ENCODE measurements at places on chromosomes 13 and 19.

GRCh38 chr19:3151563-3152418 lies 16.0 kb downstream of the GNA15 start:
- no peak for DNase-seq

- no peak for DNase-seq
Observed at GRCh38 chr13:86909318-86909717, 761.9 kb upstream of the SLITRK5 start.

DNA sequence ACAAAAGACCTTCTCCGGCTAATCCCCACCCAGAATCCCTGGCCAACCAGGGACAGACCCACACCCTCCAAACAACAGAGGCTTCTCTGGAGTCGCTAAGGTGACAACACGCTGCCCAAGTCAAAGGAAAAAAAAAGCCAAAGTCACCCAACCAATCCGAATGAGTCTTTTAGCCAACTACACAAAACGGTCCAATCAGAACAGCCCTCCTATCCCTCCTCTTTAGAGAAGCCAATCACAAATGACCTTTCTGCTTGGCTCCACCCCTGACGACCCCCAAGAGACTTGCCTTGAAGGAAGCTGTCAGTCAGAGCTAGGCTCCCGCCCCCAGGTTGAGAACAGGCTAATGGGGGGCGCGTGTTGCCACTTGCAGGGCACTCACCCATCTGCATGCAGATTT lies 6.6 kb upstream of the FBXW9 start:
- no peak for DNase-seq

- no peak for DNase-seq
Observed at GRCh38 chr19:10271543-10272086, 695 bp downstream of the ICAM1 start.

DNA sequence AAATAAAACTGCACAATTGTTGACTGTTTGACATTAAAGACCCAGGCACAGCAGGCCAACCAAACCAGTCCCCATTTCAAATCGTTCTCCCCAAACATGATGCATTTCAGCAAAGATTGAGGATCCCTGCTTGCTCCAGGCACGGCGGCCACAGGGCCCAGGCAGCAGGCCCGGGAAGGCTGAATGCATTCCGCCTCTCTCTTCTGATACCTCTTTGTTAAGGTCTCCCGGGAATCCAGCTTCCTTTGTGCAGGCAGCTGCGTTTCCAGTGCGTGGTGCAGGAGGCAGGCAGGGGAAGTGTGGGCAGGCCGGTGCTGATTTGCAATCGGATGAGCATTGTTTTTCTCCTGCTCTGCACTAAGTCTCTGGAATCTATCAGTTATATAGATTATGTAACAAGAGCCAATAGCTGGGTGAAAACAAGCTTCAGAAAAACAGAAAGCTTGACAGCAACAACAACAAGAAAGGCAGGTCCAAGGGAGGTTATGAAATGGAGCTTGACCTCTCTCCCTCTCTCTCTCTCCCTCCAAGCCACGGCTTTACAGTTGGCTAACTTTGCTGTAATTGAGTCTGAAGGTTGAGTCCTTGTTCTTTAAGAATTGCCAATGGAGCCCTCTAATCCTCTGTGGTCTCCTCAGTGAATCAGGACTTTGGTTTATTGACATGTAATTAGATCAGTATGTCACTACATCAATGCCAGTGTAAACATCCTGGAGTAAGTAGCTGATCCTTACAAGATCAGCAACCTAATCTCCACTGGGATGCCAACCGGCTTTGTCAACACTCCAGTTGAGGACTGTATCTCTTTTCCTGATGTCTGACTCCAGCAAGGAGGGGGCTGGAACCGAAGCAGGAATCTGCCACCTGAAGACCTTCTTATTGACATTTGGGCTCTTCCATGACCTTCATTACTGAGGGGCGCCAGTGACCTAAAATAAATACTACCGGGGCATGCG lies 338.0 kb downstream of the TEX29 start:
- no peak for DNase-seq

- DNase-seq, result no peak
Observed at GRCh38 chr19:35727956-35728706, 10.3 kb downstream of the KMT2B start.

DNA sequence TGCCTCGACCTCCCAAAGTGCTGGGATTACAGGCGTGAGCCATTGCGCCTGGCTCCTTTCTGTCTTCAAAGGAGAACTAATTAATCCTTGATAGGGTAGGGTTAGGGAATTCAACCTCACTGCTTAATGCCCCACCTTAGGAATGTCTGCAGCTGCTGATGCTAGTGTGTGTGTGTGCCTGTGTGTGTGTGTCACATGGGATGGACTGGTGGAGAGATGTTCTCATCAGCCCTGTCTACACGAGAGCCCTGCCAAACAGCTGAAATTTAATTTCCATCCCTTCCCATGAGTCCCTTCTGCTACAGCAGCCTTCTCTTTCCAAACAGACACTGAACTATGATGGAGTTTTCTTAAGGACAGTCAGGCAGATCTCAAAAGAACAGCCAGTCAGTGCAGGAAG lies 46.5 kb upstream of the CLDN10 start:
- no peak for DNase-seq

DNA sequence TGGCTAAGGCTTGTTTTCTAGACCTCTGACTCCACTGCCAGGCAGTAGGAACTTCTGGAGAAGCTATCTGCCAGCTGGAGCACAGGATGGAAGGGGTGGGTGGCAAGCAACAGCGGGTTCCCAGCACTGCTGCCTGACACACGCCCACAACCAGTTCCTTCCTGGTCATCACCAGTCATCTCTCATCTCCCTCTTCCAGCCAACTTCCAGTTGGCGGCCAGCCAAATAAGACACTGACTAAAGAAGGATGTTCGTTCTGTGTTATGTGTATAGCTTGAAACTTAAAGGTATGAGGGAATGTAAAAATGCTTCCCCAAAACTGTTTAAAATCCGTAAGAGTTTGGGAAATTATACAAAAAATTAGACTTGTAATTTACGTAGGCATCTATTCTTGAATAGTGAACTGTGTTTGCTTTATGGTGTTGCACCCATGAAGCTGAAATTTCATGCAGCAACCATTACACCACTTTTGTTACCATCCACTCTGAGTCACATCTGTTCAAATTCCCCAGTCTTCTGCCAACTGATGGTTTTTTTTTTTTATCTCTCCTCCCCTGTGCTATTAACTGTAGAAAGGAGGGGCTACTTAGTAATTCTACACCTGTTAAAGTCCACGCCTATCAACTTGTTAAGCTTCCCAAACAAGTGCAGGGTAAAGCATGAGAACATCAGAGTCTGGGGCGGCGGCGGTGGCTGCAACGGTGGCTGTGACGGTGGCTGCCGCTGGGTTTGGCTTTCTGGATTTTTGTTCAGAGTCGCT lies 86.2 kb upstream of the FRY start:
- no peak for DNase-seq

- DNase-seq, result no peak
Observed at GRCh38 chr19:13031917-13032623, 36.8 kb downstream of the NFIX start.

DNA sequence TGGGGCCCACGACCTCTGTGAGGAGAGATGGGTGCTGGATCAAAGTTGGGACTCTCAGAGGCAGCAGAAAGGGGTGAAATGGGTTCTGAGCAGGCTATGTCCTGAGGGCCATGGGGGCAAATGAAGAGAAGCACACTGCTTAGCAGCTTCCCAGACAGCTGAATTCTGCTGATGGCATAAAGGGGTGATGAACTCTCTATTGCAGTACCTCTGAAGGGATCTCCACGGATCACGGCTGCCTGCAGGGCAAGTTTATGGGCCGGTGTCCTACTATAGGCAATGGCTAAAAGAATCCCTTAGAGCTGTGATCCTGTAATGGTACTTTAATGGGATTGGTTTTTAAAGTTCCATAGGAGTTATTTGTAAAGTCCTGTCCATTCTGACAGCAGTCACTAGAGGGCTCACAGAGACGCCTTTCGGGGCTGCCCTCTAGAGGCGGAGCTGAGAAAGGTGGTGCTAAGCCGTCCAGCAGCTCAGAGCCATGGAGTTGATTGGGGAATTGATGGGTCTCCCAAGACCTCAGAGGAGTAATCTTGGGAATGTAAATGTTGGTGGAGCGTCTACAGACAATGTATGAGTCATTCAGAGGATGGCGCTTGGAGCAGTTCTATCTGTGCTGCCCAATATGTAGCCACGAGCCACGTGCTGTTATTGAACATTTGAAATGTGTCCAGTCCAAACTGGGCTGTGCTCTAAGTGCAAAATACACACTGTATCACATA lies 287.3 kb downstream of the COG6 start:
- peak; percentile 54 for DNase-seq

DNA sequence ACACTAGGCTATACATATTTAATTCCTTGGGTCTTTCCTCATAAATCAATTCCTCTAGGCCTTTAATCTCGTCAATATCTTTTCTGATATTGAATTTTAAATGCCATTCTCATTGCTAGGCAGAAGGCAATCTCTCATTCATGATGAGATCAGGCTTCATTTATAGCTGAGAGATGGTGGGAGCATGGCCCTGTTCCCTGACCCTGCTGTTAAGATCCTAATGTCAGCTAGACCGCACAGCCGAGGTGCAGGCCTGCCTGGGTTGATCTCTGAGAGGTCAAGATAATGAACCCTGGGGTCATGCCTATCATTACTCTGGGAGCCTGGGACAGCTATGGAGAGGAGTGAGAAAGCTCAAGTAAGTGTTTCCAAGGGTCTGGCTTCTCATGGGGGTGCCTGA lies 253.8 kb downstream of the DNAJC15 start:
- DNase-seq, result no peak

- DNase-seq, result peak; percentile 93
Observed at GRCh38 chr13:99501184-99501847, at the start of gene TM9SF2. Gene TM9SF2, plus strand, starts transcription at chr13:99501472. Its CDS starts 135 bp downstream, at chr13:99501607.

DNA sequence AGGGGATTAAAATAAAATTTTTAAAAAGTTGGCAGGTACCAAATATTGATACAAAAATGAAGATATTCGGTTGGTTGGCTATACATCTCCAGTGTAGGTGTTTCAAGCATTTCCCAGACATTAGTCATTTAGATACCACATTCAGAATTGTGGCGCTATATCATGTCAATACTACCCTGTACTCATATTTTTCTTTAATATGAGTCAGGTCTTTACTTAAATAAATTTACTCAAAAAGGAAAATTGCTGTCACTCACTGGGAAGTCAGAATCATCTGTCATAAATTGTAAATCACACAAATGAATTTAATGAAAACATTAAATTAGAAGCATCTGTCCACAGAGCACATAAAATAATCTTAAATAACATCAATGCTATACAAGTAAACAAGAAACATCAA lies 134.2 kb downstream of the TSHZ3 start:
- no peak for DNase-seq

DNA sequence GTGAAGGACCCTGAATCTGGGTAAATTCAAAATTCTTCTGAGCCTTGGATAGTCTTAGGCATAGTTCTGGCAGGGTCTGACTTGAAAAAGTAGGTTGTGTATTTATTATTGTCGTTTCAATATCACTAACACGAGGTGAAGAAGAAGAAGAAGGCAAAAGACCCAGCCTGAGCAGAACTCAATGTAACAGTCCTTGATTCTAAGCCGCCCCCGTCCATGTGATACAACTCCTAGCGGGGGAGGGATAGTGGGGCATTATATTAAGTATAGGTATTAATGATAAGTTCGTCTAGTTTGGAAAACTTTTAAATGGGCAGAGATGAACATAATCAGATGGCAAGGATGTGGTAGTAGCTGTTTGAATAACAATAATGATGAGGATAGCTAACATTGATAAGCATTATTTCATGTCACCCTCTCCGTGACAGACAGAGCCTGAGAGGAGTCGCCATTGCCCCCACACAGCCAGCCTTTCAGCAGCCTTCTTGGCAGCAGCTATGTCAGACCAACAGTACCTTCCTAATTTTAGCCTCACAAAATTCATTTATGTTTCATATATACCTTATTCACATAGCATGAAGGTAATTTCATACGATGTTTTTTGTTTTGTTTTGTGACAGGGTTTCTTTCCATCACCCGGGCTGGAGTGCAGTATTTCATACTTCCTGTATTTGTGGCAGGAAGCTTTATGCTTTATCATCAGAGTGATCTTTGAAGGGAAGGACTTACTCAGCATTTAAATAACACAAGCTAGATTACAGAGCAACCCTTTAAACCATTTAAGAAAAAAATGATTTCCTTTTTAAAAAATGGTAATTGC lies 64.4 kb upstream of the NPAS1 start:
- no peak for DNase-seq

DNA sequence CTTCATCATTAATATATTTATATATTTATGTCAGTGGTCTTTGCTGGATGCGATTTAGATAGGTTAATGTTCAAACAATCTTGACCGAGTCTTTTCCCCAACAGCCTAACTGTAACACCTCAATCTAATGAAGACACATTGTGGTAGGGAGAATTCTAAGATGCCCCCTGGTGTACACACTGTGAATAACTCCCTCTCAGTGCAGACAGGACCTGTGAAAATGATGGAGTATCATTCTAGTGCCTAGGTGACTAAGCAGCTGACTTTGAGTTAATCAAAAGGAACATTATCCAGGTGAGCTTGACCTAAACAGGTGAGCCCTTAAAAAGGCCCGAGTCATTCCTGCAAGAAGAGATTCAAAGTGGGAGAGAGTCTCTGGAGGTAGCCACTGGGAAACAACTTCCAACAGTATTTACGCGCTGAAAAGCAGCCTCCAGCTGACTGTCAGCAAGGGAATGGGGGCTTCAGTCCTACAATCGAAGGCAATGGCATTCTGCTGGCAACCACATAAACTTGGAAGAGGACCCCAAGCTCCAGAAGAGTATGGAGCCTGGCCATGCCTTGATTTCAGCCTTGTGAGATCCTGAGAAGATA lies 28.0 kb upstream of the KBTBD7 start:
- peak; percentile 20 for DNase-seq

GRCh38 chr13:111614613-111615012 lies 294.2 kb downstream of the TEX29 start:
- DNase-seq, result no peak

DNA sequence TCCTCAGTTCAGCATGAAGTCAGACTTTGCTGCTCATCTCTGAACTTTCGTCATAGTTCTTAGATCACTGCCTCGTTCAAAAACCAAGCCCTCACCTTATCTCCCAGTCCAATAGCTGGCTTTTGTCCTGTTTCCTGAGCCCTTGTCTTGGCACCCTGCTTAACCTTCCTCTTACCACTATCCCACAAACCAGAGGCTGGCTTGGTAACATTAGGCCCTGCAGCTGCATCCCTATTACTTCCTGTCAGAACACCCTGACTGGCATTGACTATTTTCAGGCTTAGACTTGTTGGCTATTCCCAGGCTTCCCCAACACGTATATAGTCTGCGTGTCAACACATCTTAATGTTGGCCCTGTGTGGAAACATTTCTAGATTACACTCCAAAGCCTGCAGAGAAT lies 172.4 kb downstream of the VWA8 start:
- DNase-seq, result no peak

- DNase-seq, result no peak
Observed at GRCh38 chr13:94415500-94416237, 63.8 kb downstream of the DCT start.

- DNase-seq, result no peak
Observed at GRCh38 chr19:11322269-11323024, 17.0 kb downstream of the RAB3D start.

DNA sequence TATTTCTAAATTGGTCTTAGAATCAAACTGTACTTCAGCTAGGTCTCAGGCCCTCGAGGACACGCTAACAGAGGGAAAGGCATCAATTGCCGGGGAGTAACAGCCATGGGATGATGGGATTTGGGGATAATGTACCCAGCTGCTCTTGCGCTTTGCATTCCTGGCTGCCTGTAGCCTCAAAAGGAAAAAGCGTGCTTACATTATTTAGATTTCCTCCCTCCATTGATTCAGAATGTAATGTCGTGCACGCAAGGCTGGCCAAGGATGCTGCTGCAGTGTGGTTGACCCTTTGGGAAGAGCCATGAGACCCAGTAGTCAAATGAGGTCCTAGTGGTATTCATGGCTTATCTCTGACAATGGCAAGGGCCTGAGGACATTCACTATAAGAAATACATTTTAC lies 95.1 kb downstream of the SLC7A1 start:
- DNase-seq, result no peak

All from stimulated activated CD8-positive, alpha-beta memory T cell treated with anti-CD3 and anti-CD28 coated beads, Interleukin-7, amount 100 ng/mL, for 1 hour (primary cell).